ENCODE measurements at places on chromosomes 5 and 9.
A peak's percentile ranks its signal among the peaks of the same experiment; 100 is the strongest.

GRCh38 chr5:172849606-172850453 lies 15.8 kb downstream of the ERGIC1 start:
- no peak for DNase-seq

- DNase-seq: no peak
Observed at GRCh38 chr5:91245871-91246270, 137.2 kb downstream of the ARRDC3 start.

GRCh38 chr5:150167908-150168307 lies 1.3 kb downstream of the CDX1 start:
- DNase-seq: no peak

GRCh38 chr5:63596254-63596653 lies 366.0 kb downstream of the HTR1A start:
- no peak for DNase-seq

- DNase-seq: peak; percentile 65
Observed at GRCh38 chr5:67283275-67283987, 86.8 kb upstream of the CD180 start.

DNA sequence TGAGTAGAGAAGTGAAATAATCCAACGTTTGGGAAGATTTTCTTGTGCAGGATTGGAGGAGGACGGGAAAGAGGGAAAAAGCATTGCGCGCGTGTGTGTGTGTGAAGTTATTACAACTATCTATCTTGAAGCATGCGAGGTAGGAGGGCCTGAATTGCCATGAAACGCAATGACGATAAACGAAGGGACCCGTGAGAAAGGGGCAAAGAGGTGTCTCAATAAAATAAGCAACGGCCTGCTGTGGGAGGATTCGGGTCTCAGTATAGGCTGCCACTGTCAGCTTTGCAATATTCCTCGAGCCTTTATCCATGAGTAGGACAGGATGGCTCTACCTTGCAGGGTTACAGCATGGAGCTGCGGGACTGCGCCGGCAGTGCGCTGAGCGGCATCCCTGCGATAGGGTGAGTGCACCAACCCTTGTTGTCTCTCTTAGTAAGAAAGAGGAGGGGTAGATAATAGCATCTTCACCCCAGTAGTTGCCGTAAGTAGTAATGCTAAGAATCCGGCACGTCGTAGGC lies 631 bp upstream of the RCL1 start:
- no peak for DNase-seq

- no peak for DNase-seq
Observed at GRCh38 chr9:17216011-17216410, 81.2 kb downstream of the CNTLN start.

DNA sequence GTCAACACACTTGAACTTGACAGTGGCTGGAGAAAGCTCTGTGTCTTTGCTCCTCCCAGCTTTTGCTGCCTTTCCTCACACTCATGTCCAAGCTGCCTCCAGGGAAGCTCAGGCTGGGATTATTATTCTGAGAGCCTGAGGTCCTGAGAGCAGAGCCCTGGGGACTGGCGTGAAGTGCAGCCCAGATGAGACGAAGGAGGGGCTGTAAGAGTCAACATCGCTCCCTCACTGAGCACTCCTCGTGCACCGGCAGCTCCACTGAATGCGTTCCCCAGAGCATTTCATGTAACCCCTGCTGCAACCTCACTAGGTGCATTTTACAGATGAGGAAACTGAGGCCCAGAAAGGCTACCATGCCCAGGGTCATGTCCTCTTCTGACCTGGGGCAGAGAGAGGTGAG lies 63.5 kb upstream of the PHYKPL start:
- DNase-seq: no peak
